ENCODE measurements at places on chromosomes 4 and X. TPM values are rescaled to one million over a fixed set of nuclear protein-coding genes. Genes with fewer than 3 reads are reported as not detected.

Gene TMEM31
- total RNA-seq: not detected

DNA sequence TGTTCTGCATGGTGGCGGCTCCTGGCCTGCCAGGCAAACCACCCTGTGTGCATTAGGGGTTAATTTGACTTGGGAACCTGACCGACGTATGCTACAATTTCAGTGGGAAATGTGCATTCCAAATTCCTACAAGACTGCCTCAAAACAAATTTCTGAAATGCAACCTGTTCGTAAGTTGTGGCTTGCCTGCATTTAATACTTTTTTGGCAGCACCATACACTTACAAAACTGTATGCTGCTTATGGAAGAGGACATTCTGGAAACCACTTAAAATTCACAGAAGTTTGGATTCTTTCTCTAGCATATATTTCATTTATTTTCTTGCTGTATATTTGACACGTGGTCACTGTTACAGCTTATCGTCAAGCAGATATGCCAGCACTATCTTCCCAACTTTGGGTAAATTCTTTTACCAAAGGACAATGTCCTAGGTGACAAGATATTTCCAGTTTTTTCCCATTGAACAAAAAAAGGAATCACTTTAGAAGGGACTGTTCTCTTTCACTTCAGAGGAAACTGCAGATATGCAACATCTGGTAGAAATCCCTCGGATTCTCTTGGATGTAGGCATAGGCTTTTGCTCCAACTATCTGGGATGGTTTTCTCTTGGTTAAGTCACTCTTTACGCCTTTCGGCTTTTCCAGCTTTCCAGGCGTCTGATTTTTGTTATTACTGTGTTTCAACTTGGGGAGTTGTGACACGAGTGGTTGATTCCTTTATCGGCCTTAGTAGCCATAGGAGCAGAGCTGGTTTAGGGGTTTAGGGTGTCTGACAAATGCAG, 9.7 kb upstream of the TENM3 start:
- no peak for DNase-seq

- DNase-seq: no peak
These were observed 154.0 kb downstream of the UGT8 start for GRCh38 chr4:114752391-114753165.

Gene PPP4R3C
- total RNA-seq: not detected

Gene TCEAL6
- total RNA-seq: not detected

DNA sequence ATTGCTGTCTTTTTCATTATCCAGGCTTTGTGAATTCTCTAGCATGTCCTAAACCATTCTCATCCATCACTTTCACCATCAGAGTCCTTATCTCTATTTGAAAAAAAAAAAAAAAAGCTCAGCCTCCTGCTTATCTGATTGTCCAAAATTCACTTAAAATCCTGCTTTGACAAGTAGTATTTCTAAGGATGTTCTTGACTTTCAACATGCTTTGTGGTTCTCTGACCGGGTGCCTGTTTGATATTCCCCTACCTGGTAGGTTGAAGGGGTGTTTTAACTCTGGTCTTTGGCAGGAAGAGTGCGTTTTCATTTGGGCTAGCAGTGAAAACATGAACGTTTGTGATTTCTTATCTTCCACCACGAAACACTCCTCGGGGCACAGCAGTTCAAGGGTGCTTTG, 17.3 kb upstream of the BBS12 start:
- no peak for DNase-seq

DNA sequence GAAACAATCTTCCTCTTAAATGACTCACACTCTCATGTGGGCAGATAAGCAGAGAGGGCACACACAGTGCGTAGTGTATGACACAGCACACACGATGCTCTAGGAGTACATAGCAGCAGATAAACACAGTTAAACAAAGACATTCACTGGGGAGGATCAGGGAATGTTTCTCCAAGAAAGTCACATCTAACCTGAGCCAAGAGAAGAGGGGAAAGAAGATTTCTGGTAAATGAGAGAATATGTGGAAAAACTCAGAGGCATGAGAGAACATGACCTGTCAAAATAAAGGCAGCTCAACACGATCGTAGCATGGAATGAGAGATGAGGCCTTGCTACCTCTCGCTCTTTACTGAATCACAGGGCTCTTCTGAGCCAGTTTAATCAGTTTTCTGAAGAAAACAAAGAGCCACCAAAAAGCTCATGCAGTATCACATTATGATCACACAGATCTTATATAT, 251.0 kb downstream of the ANK2 start:
- DNase-seq: peak; percentile 21

DNA sequence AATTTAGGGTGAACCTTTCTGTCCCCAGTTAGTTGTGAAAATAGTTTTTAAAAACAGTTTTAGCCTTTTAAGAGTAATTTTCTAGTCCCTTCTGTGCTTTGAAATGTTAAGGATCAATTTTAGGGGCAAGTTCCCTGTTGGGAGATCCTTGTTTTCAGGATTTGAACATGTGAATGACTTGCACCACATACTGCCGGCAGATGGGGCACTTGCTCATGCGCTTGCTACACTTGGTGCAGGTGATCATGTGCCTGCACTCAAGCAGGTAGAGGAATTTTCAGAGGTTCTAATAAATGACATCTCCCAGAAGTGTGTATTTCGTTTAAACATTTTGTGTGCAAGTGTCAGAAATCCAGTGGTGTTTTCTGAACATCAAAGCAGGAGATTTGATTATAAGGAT, 195.9 kb downstream of the CHM start:
- peak; percentile 52 for DNase-seq

- DNase-seq: no peak
These were observed 6.6 kb upstream of the GBA3 start for GRCh38 chr4:22686141-22686540.

GRCh38 chrX:20143561-20143960, 1.9 kb upstream of the EIF1AX start:
- DNase-seq: no peak

Gene MEPE
- total RNA-seq: not detected

- DNase-seq: no peak
These were observed 40.6 kb downstream of the STPG2 start for GRCh38 chr4:98102660-98103059.
